Stimulated activated CD4-positive, alpha-beta T cell treated with anti-CD3 and anti-CD28 coated beads, Interleukin-12 subunit alpha, Interleukin-12 subunit beta, amount 100 ng/mL, for 48 hours (primary cell): ENCODE measurements at places on chromosomes 1 and 21.

DNA sequence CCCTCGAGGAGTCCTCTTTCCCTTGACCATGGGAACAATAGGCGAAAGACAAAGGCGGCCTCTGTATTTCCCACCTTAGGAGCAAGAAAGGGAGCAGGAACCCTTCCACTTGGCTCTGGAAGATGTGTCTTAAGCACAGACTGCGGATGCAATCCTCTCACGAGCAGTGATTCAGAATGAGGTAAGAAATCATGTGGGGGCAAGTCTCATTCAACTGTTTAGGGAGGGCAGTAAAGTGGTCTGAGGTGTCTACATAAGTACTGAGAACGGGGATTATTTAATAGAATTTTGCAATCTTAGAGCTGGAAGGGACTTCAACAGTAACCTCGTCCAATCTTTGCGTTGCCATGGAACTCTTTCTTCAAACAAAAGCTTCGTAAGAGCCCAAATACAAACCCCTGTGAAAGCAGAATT is 1.6 kb upstream of the DYRK3 start:
- DNase-seq, result no peak

DNA sequence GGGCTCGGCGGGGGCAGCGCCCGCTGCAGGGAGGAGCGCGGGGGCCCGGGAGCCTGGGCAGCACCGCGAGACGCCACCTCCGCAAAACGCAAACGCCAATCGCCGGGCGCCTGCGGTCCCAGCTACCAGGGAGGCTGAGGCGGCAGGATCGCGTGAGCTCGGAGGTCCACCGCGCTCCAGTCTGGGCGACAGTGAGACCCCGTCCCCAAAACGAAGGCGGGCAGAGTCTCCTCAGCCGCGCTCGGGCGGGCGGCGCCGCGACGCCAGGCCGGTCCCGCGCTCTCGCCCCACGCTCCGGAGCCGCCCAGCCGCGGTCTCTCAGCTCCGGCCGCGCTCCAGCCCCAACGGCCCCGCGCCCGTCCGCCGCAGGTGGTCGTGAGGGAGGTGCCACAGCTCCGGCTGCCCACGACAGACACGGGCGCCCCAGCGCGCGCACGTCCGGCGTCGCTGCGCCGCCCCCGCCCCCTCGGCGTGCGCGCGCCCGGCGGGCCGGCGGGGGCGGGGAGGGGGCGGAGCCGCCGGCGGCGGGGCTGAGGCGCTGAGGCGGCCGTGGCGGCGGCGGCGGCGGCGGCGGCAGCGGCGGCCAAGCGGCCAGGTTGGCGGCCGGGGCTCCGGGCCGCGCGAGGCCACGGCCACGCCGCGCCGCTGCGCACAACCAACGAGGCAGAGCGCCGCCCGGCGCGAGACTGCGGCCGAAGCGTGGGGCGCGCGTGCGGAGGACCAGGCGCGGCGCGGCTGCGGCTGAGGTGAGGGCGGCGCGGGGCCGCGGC is at the start of gene ADARB1:
TSS of gene ADARB1 (plus strand) at position 533 of the 770 bp plus-strand sequence. CDS start 97,077 bp downstream, outside the sequence.
- DNase-seq, result no peak

DNA sequence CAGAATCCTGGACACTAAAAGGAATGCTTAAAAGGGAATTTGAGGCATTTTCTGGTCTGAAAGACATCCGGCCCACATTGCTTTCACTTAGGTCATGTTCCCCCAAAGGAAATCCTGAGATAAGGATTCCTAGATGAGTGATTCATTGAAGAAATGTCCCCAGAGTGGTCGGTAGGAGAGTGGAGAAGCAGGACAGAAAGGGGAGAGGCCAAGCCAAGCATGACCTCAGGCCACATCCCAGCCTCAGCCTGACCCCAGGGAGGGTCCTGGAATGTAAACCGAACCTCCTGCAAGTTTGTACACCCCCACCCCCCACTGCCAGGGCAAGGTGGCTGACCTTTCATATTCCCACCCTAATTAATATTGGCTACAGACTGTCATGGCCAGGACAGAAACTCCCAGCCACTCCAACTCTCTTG is 16.6 kb downstream of the HIVEP3 start:
- no peak for DNase-seq

- DNase-seq, result no peak
Measured at GRCh38 chr1:64231153-64231552, 27.7 kb downstream of the UBE2U start.

DNA sequence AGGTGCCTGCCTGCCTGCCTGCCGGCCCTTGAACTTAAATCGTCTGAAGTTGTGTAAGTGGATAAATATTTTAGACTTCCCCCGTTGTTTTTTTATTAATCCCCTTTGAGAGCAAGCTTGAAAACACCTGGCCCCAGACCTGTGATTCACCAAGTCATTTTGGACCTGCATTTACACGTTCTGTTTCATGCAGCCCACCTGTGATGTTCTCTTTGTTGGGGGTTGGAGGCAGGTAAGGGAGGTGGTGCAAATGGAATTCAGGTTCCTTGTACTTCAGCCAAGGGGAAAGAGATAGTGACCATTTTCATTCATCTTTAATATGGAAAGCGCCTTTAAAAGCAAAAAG is 1.2 kb downstream of the SLC37A1 start:
- DNase-seq, result no peak

- peak; percentile 49 for DNase-seq
Measured at GRCh38 chr1:18948048-18948912, 8.2 kb downstream of the IFFO2 start.

- DNase-seq, result no peak
Measured at GRCh38 chr1:169200319-169200718, 93.8 kb downstream of the ATP1B1 start.

GRCh38 chr1:226990133-226990716 is 50.1 kb downstream of the COQ8A start:
- DNase-seq, result peak; percentile 37

DNA sequence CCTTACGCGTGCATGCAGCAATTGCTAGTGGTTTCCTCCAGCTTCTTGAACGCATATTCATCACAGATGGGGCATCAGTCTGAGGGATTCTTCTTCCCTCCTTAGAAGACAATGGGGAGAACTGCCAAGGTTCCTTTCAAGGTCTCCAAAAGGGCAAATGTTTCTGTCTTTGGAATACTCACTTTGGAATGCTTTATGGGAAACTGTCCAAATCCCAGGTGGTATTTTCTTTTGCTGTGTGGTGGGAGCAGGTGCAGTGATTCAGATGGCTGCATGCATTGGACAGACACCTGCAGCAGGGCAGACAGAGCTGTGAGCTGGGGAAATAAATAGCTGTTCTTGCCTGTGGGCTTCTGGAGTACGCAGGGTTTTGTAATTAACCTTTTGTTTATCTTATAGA is 40.5 kb downstream of the URB2 start:
- no peak for DNase-seq

GRCh38 chr1:93223023-93223675 is 42.6 kb downstream of the CCDC18 start:
- no peak for DNase-seq

DNA sequence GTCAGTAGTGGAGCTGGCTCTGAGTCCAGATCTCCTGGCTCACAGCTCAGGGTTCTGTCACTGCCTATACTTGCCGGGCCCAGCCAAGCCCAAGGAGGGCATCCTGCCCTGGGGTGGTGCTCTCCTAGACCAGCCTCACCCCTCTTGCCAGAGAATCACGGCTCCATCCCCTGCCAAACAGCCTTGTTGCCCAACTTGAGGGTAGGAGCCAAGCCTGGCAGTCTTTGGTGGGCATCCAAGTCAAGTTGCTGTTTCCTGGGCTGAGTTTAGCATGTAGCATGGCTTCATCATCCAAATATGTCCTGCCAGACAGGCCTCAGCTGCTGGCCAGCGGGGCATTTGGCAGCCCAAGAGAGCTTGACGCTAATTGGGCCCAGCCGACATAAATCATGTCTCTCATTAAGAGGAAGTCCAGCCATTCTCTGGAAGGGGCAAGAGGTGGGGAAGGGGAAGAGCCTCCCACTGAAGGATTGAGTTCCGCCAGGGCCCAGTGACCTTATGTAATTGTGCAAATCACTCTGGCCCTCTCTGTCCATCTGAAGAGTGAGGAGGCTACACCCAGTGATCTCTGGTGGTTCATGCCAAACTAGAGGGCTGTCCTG is 22.6 kb upstream of the TRABD2B start:
- no peak for DNase-seq

- DNase-seq, result no peak
Measured at GRCh38 chr1:17097787-17098186, 21.5 kb downstream of the PADI2 start.

- DNase-seq, result no peak
Measured at GRCh38 chr1:235566084-235566483, 61.8 kb upstream of the B3GALNT2 start.

DNA sequence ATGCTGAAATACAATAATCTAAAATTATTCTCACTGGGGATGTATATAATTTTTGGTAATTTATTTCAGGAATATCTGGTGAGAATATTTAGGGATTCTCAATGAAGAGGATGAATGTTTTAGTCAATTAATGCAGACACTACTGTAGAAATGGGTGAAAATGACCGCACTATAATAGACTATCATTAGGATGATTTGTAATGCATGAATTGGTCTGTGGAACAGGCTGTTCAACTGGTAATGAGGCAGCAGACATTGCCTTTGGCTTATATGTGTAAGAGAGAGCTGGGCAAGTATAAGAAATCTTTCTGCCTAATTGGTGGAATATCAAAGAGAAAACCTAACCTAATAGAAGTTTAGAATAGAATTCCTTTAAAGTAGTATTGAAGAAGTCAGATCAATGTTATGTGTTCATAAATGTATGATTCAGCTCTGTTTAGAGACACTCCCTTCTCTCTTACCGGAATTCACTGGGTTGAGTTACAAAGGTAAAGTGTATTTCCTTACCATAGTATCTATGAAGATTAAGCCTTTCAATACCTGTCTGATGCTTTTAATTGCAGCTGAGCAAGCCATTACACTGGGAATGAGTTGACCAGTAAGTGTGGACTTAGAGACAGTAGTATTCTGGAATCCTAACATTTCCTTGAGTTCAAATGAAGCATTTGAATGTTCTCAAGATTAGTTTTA is 274.5 kb downstream of the S1PR1 start:
- DNase-seq, result no peak

DNA sequence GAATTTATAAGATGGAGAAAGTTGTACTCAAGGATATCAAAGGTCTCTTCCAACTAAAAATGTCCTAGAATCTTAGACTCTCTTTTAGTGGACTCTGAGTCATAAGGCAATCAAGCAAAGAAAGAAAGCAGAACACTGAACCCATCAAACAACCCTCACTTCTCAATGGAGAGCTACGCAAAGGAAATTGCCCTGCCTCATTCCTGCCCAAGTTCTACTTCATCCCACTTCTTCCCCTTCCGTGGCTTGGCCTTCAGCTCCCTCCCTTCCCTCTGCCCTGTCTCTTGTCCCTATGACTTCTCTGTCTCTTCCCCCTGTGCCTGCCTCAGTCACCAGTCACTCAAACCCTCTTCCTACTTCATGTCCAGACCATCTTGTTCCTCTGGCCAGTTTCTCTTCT is 58.5 kb downstream of the RIMS3 start:
- no peak for DNase-seq

DNA sequence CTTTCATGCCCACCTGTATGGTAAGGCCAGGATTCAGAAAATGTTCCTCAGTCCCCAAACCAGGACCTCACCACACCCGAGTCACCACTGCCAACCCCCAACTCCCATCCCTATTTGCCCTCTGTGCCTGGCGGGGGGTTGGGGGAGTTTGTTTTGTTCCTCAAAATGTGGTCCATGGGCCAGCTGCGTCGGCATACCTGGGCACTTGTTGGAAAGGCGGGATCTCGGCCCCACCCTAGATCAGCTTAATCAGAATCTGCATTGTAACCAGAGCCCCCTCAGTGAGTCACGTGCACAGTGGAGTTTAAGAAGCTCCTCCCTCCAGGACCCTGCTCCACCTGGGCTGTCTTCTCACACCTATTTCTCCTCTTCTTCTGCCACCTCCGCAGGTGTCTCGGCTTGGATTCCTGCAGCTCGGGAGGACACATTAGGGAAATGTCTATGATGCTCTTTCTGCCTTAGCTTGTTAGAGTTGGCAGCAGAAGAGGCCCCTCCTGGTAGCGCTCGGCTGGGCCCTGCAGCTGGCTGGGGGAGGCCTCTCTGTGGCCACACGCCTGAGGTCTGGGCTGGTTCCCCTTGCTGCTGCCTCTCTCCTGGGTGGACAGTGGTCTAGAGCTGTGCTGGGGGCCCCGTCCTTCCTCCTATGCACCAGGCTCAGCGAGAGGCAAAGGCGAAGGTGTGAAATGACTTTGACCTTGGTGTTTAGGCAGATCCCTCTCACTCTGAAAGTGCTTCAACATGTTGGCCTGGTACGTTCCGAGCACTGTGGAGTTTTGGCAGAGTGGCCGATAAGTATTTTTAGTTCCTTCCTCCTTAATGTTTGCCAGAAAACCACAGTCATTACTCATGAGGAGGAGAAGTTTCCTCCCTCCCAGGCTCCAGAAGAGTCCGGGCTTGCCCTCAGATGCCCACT is 41.8 kb upstream of the CAMTA1 start:
- DNase-seq, result no peak

GRCh38 chr1:85450832-85451231 is 14.1 kb downstream of the DDAH1 start:
- no peak for DNase-seq

GRCh38 chr1:117092594-117092993 is 29.0 kb downstream of the TRIM45 start:
- DNase-seq, result no peak

- DNase-seq, result no peak
Measured at GRCh38 chr1:6982860-6983259, 197.6 kb downstream of the CAMTA1 start.

GRCh38 chr1:31302709-31303441 is 6.0 kb downstream of the ZCCHC17 start:
- DNase-seq, result no peak

GRCh38 chr1:227938276-227938675 is 9.5 kb downstream of the WNT9A start:
- DNase-seq, result no peak

DNA sequence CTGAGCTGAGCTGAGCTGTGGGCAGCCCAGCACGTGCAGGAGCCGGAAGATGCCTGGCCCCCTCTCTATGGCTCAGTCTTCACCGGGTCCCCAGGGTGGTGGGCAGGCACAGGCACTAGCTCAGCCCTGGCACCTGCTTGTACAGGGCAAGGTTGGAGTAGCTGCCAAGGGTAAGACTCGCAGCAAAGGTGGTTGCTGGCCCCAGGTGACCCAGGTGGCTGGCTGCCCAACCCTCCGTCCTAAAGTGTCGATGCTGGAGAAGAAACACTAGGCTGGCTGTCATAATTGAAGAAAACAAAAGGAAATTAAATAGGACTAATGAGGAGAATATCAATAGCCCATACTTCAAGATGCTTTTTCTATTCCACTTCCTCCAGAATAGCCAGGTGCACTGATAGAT is 77.1 kb upstream of the ACTL8 start:
- no peak for DNase-seq

GRCh38 chr1:37342736-37343135 is 131.6 kb upstream of the ZC3H12A start:
- no peak for DNase-seq

DNA sequence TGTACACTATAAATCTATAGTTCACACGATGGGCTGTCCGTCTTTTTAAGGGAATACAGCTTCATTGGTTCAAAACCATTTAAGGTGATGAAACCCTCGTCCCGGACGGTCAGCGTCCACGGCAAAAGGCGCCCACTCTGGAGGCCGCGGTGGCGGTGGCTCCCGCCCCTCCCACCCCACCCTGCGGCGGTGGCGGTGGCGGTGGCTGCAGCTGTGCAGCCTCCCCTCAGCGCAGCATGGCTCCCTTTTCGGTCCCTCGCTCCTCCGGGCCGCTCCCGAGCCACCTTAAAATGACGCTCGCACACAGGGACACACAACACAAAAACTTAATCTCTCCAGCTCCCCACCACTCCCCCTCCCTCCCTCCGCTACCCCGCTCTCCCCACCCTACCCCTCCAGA is 69.1 kb downstream of the WLS start:
- no peak for DNase-seq
